ENCODE measurements at places on chromosomes 1 and 21.
A peak's percentile ranks its signal among the peaks of the same experiment; 100 is the strongest.

- DNase-seq: no peak
- peaks cover 14% of the 10 kb centered on the region for H3K4me1 ChIP-seq
- H3K27ac ChIP-seq: no peak overlapping the region
These were observed 62.1 kb downstream of the PCNT start for GRCh38 chr21:46385846-46386733.

DNA sequence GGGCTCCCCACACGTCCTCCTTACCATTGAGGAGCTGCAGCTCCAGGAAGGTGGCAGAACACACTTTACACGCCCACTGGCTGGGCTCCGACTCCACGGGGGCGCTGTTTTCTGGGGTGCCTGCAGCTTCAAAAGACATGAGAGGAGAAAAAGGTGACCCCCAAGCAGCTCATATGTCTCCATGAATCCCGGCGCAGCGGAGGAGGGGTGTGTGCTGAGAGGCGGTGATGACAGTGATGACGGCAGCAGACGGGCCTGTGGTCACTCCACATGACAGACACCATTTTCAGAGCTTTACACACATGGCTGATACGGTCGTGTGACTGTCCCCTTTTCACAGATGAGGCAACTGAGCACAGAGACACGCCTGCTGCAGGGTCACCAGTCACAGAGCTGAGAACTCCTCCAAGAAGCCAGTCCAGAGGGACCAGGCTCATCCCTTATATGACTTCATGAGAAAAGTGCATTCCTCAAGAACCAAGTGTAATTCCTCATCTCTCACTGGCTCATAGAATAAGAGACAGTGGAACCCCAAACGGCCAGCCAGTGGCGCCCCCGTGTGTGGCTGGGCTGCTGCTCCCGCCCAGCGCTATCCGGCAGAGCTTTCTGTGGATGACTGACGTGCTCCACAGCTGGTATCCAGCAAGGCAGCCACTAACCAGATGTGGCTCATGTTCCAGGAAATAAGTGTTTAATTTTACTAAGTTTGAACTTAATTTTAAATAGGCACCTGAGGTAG is 31.9 kb downstream of the PRDM15 start:
- H3K4me3 ChIP-seq: no peak overlapping the region
- DNase-seq: no peak
- no peak overlapping the region for H3K27ac ChIP-seq

- H3K4me1 ChIP-seq: peaks cover 36% of the 10 kb centered on the region
- no peaks in the 10 kb centered on the region for H3K27me3 ChIP-seq
- H3K36me3 ChIP-seq: peaks cover 29% of the 10 kb centered on the region
- DNase-seq: peak; percentile 76
These were observed 4.6 kb downstream of the DMAP1 start for GRCh38 chr1:44217809-44218410.

DNA sequence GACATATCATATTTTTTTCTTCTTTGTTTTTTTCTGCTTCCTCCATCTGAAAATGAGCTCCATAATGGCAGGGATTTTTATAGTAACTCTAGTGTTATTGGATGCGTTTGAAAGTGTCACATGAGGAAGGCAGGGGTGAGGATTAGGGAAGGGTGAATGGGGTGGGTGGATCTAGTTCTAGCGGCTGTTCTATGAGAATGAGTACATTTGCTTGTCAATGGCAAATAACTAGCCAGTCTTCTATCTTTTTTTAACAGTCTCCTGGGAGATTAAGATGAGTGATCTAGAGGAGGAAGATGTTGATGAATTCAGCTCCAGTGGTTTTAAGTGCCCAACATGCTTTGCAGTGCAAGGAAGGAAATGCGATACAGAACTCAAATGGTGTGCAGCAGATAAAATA is 5.8 kb downstream of the OR14I1 start:
- no peak for DNase-seq
- no peaks in the 10 kb centered on the region for H3K36me3 ChIP-seq
- H3K27ac ChIP-seq: no peak overlapping the region
- peaks cover 30% of the 10 kb centered on the region for H3K27me3 ChIP-seq

GRCh38 chr21:38688068-38688467 is 117.7 kb upstream of the ETS2 start:
- H3K27ac ChIP-seq: no peak overlapping the region
- H3K27me3 ChIP-seq: peaks cover 22% of the 10 kb centered on the region
- no peaks in the 10 kb centered on the region for H3K36me3 ChIP-seq
- no peak overlapping the region for H3K4me3 ChIP-seq

DNA sequence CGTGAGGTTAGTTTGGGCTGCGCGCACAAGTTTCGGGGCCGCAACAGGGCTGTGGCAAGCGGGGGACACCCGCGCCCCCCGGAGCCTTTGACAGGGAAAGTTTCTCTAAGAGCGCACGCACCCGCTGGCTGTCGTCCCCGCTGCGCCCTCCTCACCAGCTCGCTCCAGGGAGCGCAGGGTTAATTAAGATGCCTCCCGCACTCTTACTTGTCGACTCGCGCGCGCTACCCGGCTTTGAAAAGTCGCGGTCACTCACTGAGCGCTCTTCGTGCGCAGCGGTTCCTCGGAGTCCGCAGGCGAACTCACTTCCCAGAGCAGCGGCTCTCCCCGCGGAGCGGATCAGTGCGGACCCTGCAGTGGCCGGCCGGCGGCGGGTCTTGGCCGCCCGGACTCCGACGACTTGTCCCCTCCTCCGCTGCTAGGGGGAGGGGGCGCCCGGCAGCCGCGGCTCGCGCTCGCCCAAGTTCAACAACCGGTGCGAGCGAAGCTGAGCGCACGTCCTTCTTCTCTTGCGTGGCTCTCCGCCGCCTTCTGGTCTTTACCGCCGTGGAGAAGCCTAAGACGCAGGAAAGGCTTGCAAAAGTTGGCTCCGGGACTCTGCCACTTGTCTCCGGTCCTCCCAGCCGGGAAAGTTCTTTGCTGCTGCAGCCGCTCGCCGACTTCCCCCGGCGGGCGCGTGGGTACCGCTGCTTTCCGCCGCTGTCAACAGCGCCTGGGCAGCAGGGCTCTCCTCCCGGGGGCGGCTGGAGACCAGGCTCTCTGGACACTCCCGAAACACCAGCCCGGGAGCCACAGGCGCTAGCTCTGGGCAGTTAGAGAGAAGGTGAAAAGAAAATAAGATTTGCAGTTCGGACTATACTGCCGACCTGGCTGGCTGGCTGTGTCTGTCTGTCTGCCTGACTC is 506 bp downstream of the JUN start:
- peaks cover 26% of the 10 kb centered on the region for H3K4me1 ChIP-seq
- peaks cover 74% of the 10 kb centered on the region for H3K36me3 ChIP-seq
- H3K27me3 ChIP-seq: peaks cover 8% of the 10 kb centered on the region
- DNase-seq: peak; percentile 47

GRCh38 chr1:38587766-38588165 is 271.8 kb downstream of the RRAGC start:
- peaks cover 13% of the 10 kb centered on the region for H3K4me1 ChIP-seq
- DNase-seq: no peak
- no peak overlapping the region for H3K4me3 ChIP-seq
- no peak overlapping the region for H3K27ac ChIP-seq
- peaks cover 17% of the 10 kb centered on the region for H3K27me3 ChIP-seq

GRCh38 chr1:30741239-30741894 is 16.2 kb downstream of the LAPTM5 start:
- H3K27ac ChIP-seq: peak overlapping the region; percentile 99
- DNase-seq: no peak
- H3K4me1 ChIP-seq: peaks cover 78% of the 10 kb centered on the region
- H3K36me3 ChIP-seq: peaks cover 93% of the 10 kb centered on the region

DNA sequence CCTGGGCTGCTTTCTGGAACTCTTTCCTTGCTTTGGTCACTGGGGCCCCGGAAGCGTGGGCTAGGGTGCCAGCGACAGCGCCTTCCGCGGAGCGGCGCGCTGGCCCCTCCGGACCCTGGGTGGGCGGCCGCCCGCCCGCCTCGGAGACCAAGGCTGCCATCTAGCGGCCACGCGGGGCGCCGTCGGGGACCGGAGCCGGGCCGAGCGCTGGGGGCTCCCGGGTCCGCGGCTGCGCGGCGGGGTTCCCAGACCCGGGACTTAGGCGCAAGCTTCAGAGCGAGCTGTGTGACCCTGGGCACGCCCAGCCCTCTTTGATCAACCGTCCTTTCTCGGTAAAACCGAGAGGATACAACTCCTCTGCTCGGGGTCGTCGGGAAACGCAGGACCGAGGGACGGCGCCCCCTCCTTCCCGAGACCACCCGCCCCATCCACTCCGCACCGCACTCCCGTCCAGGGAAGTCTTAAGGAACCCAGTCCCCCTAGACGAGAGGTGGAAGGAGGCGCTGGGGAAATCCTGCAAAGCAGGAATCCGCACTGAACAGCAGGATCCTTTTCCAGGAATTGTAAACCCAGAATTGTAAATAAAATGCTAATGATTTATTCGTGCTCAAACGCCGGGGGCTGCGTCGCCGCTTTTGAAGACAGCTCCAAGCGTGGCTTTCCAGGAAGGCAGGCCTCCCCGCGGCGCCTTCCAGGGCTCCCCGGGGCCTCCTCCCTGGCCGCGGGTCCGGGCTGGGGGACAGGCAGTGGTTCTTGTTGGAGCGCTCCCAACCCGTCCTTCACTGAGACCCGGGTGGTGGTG is 41.2 kb downstream of the RRAGC start:
- H3K27me3 ChIP-seq: peaks cover 65% of the 10 kb centered on the region
- no peak overlapping the region for H3K4me3 ChIP-seq
- peaks cover 3% of the 10 kb centered on the region for H3K36me3 ChIP-seq
- H3K27ac ChIP-seq: no peak overlapping the region

DNA sequence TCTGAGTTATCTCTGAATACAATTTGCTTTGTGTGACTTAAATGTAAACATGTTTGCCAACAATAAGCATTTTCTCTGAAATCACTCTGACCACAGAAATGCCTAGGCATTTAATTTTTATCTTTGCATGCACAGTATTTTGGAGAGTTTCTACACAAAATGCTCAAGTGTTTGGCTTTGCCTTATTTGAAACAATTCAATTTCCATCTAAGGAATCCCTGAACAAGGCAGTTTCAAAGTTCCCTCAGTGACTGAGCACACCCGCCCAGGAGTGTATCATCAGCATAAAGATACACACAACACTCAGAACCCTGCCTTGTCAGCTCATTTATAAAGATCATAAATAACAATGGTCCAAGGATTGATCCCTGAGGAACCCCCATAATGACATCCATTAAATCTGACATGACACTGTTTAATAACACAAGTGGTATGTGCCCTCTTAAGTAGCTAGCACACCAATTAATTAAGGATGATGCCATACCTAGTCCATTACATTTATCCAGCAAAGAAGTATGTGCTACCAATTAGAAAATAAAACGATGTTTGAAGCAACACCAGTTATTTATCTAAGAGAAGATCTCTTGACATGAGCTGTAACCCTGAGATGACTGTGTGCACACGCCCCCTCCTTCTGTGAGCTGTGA is 585.8 kb downstream of the ADGRL2 start:
- no peaks in the 10 kb centered on the region for H3K4me1 ChIP-seq
- H3K36me3 ChIP-seq: no peaks in the 10 kb centered on the region
- H3K27ac ChIP-seq: no peak overlapping the region
- no peaks in the 10 kb centered on the region for H3K27me3 ChIP-seq
- H3K4me3 ChIP-seq: no peak overlapping the region

DNA sequence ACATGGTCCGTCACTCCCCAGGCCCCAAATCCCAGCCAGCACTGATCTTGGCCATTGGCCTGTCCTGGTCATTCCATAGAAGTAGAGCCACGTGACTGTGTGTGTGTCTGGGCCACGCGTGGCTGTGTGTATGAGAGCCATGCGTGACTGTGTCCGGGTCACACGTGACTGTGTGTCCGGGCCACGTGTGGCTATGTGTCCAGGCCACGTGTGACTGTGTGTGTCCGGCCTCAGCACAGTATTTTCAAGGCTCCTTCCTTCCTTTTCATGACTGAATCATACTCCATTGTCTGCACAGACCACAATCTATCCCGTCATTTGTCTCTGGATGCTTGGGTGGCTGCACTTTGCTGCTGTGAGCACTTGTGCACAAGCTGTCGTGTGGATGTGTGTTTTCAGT is 67.4 kb downstream of the SKI start:
- H3K4me1 ChIP-seq: peaks cover 37% of the 10 kb centered on the region
- no peaks in the 10 kb centered on the region for H3K27me3 ChIP-seq
- peaks cover 93% of the 10 kb centered on the region for H3K36me3 ChIP-seq

DNA sequence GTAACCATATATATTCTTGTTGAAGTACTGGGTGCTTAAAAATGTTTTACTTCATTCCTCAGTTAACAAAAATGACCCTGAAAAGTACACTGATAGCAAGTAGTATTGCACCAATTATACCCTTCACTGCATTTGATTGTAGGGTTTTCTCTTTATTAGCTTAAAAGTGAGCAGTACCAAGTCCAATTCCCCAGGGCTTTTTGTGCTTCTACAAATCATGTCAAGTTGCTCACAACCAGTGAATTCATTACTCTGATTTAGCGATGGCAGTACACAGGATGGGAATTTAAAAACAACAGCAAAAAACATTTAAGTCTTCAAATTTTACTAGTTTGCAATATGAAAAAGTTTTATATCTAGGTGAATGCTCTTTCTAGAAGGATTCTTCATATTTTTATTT is 436.4 kb downstream of the PTBP2 start:
- no peak overlapping the region for H3K27ac ChIP-seq
- H3K4me3 ChIP-seq: no peak overlapping the region
- H3K4me1 ChIP-seq: peaks cover 5% of the 10 kb centered on the region
- no peak for DNase-seq
- H3K27me3 ChIP-seq: no peaks in the 10 kb centered on the region

DNA sequence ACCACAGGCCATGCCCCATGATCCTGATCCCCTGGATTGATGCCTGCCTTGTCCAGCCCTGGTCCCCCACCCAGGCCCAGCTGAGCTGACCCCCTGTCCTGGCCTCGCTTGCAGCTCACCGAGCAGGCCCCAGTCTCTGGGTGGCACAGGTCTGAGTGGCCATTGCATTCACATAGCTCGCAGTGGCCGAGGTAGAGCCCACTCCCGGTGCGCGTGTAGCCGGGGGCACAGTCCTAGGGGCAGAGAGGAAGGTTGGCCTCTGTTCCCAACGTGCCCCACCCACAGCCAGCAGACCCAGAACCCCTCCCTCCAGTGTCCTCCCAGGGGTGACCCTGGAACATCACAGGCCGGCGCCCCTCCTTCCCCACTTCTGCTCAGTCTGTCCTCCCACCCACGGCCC is 51.9 kb downstream of the LDLRAD2 start:
- DNase-seq: no peak
- no peak overlapping the region for H3K4me3 ChIP-seq
- no peaks in the 10 kb centered on the region for H3K36me3 ChIP-seq
- H3K4me1 ChIP-seq: no peaks in the 10 kb centered on the region
- H3K27me3 ChIP-seq: peaks cover under 1% of the 10 kb centered on the region
- H3K27ac ChIP-seq: no peak overlapping the region

GRCh38 chr21:34845521-34846451 is 177.0 kb downstream of the CLIC6 start:
- peak; percentile 22 for DNase-seq
- no peaks in the 10 kb centered on the region for H3K27me3 ChIP-seq
- peaks cover 46% of the 10 kb centered on the region for H3K4me1 ChIP-seq
- peaks cover 32% of the 10 kb centered on the region for H3K36me3 ChIP-seq
- H3K4me3 ChIP-seq: peak overlapping the region; percentile 60

DNA sequence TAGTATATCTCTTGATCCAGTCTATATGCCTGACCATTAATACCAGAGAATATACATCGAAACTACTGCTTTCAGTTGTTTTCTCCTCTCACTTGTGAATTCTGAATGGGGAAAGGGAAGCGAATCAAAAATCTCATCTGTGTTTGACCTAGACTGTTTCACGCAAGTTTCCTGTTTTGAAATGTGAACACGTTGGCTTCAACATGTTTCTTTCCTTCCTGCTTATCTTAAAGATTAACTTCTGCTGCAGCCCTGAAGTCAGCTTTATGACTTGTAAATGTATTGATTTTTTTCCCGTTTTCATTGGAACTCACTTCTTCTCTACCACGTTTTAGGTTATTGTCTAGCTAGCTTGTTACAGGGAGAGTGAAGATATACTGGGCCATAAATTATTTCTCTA is 49.9 kb downstream of the SNX27 start:
- H3K27me3 ChIP-seq: no peaks in the 10 kb centered on the region
- H3K4me1 ChIP-seq: peaks cover 5% of the 10 kb centered on the region
- no peak overlapping the region for H3K4me3 ChIP-seq
- peaks cover 51% of the 10 kb centered on the region for H3K36me3 ChIP-seq
- no peak for DNase-seq

All from effector memory CD8-positive, alpha-beta T cell (primary cell).